ENCODE measurements at places on chromosomes 5 and 9.

DNA sequence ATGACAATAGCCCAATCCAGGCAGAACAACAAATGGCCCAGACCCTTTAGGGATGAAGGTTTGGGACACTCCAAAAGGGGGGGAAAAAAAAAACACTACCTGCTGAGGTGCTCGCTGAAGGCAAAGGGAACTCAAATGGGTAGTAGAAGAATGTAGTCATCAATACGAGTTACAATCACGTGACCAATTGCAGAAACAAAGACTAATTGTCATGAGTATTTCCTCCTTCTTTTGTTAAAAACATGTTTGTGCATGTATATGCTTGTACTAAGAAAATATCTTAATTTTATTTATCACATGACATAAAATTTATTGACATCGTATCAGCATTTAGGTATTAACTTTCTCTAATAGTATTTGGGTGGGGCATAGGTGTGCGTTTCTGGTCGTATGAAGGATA lies 743.5 kb downstream of the DNAH5 start:
- no peak for DNase-seq

DNA sequence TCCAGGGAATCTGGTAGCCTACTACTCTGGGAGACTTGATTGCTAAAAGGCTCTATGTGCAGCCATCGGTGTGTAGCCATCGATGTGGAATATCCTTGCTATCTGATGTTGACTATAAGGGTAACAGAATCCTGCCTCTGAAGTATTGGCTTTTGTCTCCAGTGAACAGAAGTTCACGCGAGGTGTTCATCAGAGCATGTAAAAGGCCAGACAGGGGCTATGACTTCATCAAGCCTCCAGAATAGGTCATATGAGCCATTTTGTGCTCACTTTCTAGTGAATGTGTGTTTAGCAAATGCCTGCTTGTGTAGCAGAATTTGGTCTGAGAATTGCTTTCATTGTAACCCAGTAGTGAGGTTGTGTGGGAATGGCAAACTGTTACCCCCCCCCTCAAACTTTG lies 66.8 kb upstream of the RAD23B start:
- no peak for DNase-seq

DNA sequence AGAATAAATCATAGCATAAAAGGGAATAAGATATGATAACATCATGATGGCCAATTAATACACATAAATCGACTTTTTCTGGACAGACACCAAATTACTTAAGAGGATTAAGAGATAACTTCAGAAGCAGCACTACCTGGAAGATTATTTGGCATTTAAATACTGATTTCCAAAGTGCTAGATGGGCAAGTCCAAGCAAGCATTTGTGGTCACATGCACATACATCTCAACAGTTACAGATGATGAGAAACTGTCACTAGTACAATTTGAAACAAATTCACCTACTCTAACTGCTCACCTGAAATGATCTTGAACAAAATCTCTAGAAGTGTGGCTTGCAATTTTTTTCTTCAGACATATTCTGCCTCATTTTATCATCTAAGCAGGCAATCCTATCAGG lies 26.8 kb upstream of the RASGEF1C start:
- no peak for DNase-seq

- DNase-seq, result no peak
Observed at GRCh38 chr5:107948377-107948776, 277.6 kb upstream of the EFNA5 start.

- no peak for DNase-seq
Observed at GRCh38 chr9:14741369-14741768, 18.8 kb upstream of the CER1 start.

- no peak for DNase-seq
Observed at GRCh38 chr5:180620014-180620413, 28.7 kb upstream of the SCGB3A1 start.

DNA sequence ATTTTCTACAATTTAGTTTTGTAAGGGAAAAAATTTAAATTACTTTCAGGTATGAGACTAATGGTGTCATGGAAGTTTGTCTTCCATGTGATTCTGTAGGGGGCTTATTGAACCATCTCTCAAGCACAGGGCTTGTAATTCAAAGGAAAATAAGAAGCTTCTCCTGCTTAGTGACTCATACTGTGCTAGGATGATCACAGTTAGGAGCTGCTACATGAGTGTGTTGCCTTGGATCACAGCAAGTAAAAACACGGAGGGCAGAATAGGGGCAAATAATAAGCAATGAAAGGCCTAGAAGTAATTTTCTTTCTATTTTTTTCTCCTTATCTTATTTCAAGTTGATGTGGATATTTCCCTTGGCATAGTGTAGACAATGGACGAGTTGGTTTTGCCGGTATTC lies 28.9 kb downstream of the TMEM167A start:
- DNase-seq, result no peak

DNA sequence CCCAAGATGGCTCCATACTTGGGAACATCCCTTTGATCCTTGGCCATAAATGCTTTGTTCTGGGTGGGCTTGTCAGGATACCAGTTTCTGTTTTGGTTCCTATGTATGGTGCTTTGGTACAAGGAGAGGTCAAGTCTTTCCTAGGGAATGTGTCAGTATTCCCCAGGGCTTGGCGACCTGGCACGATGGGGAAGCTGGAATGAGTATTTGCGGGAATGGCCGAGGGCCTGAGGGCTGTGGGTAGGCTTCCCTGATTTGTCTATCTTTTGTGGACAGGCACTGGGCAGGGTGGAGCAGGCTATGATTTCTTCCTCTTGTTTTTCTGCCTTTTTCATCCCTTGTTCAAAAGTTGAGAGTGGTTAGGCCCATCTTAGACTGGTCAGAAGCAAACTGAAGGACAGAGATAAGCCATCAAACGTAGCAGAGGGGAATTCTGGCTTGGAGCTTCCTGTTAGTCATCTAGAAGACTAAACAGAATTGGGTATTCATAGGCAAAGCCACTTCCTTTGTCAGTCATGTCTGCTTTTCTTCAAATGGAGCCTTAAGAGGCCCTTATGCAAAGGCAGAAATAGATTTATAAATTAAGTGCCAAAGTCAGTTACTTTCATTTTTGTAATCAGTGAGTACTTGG lies 13.7 kb downstream of the DOCK2 start:
- DNase-seq, result no peak

DNA sequence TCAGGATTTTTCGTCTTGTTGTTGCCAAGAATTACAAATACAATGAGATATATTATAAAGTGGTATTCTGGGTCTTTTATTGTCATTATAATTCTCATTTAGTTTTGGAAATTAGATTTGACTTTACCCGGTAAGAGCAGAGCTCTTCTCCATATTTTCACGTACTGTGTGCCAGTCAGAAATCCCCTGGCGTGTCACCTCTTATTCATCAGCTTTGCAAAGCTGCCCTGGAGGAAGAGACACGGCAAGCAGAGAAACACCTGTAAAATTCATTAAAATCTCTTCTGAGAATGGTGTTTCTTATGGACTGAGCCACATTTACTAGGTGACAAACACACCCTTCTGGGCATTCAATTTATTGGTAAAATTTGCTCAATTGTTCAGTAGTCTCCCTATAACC lies 440.4 kb downstream of the HINT1 start:
- DNase-seq, result no peak

DNA sequence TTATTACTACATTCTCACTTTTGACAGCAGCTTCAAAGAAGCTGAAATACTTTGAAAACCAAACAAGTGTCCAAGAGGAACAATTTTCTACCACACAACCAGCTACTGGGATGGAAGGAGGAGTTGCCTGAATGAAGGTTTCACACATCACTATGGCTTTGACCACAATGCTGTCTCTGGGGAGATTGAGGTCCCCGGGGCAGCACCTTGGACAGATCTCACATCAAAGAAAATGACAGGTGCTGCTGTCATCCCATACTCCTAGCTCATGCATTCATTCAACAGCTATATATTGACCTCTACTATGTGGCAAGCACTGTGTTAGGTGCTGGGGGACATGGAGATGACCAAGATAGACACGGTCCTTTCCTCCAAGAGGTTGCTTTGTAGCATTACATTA lies 233.2 kb upstream of the RASEF start:
- DNase-seq, result no peak

- DNase-seq, result no peak
Observed at GRCh38 chr9:124853605-124854143, 414 bp downstream of the WDR38 start.

DNA sequence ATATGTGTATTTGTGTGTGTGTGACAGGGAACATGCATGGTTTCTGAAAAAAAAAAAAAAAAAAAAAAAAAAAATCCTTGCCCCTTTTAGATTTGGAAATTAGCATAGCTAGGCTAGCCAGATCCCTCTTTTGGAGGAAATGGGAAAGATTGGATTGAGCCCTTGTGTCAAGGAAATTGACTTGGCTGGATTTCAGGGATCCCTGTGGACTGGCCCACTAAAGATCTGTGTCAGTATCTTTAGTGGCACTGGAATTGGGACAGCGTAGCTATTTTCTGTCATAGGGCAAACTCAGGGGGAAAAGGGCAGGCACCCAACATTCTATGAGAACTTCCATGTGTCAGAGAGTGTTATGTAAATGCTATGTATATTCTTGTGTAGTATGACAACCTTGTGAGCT lies 35.4 kb downstream of the SH3GL2 start:
- no peak for DNase-seq

DNA sequence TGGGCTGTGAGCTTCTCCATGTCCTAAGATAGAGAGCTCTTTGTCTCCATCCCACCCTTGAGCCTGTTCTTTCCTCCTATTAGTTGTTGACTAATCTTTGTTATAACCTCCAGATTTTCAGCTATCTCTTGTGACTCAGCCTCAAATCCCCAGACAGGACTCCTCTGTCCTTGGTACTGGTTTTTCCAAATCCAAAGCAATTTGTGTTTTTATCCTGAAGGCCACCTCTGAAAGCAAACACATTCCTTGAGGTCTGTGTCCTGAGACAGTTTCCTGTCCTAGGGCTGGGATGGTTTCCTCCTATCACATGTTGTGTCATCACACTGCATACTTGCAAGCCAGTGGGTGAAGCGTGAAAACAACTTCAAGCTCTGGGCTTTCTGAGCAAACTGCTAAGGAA lies 8.5 kb downstream of the TNC start:
- no peak for DNase-seq

GRCh38 chr5:112514111-112514510 lies 95.0 kb upstream of the EPB41L4A start:
- DNase-seq, result no peak

GRCh38 chr9:131419026-131419614 lies 25.2 kb downstream of the PRRC2B start:
- DNase-seq, result no peak

DNA sequence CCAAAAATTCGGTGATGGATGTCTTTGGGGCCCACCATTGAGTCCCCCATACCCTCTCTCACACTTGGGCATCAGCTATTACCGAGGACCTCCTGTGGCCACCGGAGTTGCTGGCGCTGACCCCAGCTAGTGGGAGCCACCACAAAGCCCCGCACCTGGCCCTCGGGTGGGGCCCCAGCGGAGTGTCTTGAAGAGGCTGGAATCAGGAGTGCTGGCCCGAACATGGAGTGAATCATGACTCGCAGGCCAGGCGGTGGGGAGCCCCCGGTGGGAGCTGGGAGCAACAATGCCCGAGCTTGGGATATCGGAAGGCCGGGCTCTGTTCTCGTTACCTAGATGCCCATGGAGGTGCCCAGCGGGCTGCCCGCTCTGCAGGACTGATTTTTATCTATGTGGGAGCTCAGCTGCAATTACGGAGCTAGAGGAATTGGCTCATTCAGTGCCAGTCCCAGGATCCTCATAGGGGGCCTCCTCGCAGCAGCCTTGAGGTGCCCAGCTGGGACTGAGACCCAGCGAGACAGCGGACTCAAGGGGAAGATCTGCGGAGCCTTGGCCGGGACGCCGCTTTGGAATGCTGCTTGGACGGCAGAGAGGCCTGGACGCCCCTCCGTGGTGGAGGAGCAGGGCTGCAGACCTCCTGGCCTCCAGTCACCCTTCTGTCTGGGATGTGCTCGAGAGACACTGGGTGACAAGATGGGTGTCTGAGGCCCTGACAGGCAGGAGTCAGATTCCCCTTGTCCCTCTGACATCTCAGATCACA lies 70.8 kb downstream of the PSMB7 start:
- DNase-seq, result no peak

DNA sequence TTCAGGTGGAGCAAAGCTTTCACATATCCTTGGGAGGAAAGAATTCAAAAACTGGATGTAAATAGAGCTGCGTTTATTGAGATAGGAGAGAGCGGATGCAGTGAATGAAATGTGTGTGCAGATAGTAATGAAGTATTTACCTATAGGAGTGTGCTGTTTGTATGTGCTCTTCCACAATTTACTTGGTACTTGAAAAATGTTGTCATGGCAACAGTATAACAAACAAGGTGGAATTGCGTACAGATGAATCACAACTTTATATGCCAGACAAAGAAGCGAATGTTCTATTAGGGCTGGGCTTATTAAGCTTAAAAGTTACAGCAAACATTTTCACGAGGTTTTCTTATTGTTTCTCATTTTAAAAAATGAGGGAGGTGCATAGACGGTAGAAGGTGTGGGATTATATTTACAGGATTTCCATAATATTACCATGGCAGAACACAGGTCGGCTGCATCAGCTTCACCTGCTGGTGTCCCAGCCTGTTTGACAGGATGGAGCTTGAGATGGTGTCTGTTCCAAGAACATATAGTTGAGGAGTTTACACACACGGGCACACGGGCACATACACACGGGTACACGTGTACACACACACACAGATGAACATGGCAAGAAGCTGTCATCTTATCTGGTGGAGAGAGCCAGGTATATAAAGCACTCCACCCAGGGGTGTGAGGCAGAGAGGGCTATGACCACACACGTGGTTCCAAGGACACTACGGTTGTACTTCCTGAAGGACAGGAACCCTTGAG lies 155.7 kb downstream of the RMI1 start:
- no peak for DNase-seq

GRCh38 chr5:395921-396530 lies 47.0 kb upstream of the EXOC3 start:
- no peak for DNase-seq

DNA sequence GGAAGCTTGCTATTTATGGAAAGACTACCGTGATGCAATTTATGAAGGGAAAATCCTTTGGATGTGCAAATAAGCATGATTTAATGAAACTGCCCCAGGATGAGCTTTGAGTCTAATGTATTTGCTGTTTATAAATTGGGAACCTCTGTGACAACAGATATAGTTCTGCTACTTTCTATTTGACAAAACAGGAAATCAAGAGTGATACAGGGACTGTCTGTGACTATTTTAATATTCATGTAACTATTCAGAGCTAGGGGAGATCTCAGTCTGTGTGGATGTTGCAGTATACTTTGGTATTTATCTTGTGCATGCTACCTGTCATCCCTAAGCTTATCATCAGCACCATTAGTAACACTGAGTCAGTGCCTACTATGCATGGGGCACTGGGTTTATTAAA lies 132.1 kb downstream of the PDZD2 start:
- DNase-seq, result no peak
